COR-L47 (cell line): ENCODE measurements at places on chromosomes 2 and 18.
A peak's percentile ranks its signal among the peaks of the same experiment; 100 is the strongest.

DNA sequence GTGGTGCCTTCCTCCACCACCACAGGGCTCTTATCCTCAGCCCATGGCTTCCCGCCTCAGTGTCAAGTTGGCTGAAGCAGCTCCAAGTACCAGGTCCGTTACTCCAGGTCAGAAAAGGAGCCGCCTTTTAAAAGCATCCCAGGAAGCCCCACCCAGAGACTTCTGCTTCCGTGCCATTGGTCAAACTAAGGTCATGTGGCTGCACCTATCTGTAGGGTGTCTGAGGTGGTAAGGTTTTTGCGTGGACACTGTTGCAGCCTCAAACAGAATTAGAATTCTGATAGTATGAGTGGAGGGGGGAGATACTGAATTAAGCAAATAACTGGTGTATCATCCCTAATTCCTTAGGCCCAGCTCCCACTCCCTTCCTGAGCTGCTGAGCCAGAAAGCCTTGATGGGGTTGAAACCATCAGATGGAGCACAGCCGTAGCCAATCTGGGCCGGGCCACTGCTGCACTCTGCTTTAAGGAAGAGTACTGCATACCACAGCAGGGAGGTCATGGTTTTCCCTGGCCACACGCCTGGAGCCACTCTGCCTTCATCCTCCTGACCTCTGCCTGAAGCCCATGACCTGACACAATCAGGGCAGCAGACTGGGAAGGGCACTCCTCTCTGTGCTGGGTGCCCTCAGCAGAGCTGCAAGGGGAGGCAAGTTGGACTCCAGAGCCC, 8.4 kb downstream of the TMEM247 start:
- no peak for DNase-seq

DNA sequence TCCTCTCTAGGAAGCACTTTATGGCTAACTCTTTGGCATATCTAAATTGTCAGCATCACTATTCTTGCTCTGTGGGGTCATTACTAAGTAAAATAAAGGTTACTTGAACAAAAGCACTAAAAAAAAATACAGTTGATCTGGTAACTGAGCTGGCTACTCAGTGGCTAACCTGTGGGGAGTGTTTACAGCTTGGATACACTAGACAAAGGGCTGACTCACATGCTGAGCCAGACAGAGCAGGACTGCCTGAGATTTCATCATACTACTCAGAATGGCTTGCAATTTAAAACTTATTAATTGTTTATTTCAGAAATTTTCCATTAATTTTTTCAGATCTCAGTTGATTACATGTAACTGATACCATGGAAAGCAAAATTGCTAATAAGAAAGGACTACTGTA, 1690.4 kb upstream of the SLC39A10 start:
- DNase-seq: peak; percentile 42

- no peak for DNase-seq
These were observed 15.4 kb downstream of the AFF3 start for GRCh38 chr2:100126897-100127401.

DNA sequence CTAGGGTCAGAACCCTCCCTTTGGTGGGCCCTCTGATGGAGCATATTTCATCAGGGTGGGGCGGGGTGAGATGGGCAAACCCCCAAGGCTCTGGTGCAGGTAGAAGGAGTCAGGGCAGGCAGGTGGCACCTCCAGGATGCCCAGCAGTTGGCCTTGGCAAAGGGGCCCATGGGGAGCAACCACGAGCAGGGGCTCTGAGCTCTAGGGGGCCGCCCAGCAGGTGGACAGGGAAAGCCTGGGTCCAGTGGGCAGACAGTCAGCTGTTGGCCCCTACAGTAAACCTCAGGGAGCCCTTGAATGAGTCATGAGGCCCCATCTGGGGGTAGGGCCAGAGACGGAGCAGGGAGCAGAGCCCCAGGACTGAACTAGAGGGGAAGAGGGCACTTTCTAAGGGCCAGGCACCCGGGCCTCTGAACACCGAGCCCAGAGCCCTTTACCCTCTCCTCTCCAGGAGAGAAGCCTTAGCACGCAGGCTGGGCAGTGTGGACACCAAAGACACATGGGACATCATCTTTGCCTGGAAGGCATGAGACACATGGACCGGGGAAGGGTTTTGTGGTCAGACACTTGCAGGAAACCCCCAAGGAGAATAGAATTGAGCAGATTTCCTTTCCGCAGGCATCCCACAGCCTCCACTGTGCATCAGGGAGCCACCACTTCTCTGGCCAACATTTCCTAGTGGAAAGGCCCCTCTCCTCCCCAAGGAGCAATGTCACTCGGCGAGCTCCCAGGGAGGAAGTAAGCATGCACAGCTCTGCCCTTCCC, 257.3 kb downstream of the GLI2 start:
- DNase-seq: no peak

DNA sequence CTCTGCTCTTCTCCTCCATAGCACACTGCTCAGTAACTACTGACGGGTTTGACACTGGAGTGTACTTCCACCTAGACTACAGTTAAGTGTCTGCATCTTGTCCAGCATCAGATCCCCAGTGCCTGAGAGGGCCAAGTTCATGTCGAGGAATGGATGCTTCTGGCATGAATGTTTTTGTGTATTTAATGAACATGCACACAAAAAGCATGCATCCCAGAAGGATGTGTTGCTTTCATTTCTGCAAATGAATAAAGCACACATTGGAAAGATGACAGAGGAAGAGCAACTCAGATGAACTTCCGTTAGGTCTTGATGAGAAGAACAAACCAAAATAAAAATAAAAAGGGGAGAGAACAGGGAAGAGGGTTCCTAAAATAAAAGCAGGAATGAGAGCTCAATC, 27.9 kb downstream of the C2orf49 start:
- no peak for DNase-seq

DNA sequence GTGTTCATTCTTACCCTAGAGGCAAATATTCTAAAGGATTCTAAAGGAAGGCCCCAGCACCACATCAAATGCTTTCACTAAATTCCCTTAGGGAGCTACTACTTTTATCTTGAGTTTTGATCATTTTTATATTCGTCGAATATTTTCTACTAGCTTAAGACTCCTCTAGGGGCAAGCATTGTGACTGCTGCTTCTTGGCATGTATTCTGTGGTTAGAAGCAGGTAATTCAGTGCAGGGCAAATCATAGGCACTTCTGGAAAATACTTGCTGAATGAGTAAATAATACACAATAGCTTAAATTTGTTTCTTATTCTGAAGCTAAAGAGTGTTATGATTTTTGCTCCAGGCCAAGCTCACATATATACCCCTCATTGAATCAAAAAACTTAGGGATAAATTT, 136.4 kb downstream of the LRP2 start:
- no peak for DNase-seq

GRCh38 chr2:230552181-230552580, 136.2 kb downstream of the SP100 start:
- no peak for DNase-seq

DNA sequence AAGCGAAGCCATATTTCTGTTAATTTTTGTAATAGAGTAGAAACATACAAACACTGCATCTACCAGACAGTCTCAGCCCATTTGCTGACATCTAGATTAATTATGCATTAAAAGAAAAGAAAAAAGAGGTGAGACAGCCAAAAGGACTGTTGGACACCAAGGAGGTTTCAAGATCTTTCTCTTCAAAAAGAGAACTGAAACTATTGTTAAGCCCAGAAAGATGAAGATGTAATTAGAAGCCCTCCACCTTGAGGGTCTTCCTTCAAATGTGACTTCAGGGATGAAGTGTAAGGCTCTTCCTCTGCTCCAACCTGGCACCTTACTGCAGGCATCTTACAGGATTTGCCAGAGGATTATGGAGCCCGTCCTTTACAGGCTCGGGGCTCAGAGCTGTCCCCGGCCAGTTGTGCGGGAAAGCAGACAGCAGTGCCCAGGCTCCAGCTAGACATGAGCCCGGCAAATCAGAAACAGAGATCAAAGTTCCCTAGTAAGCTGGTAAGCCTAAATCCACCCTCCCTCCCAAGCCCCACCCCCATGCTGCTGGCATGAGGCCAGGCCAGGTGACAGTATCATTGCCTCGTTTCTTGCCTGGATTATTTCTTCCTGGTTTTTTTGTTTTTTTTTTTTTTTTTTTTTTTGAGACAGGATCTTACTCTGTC, 38.9 kb downstream of the ADI1 start:
- no peak for DNase-seq

DNA sequence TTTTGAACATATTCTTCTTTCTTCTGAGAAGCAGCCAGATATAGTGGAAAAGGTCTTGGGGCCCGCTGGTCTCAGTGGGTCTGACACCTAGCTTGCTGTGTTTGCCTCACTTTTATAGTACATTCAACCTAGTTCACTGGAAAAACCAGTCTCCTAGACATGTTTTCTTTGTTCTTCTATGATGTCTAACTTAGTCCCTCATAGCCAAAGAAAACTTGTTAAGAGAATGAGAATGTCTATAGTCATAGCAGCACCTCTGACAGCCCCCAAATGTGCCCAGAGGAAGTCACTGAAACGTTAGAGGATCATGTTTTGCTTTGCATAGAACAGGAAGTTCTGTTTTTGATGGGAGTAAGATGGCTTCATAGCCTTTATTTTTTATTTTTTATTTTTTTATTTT, 40.3 kb downstream of the TNFRSF11A start:
- DNase-seq: no peak

DNA sequence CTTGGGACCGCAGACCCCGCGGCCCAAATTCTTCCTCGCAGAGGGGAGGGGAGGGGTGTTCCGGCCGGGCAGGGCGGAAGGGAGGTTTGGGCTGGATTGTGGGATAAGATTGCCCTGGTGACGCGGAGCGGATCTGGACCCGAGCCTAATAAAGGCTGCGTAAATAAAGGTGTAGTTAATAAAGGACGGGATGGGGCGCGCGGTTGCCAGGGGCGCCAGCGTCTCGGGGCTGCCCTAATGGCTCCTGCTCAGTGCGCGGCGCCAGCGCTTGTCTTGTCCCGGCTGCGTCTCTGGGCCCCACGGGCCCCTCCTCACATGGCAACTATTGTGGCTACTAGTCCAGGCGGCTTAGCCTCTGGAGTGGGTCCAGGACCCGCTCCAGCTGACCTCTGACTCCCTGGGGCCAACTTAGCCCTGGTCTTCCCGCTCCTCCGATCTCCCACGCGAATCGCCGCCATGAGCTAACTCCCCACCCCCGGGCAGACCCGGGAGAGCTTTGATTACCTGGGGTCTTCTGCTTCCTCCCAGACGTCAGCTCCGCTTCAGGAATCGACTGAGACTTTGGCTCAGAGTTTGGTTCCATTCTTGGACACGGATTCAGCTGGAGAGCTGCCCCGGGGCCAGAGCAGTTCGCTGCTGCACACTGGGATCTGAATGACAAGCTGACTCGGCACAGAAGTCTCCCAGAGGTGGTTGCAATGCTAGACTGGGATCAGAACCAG, 36.5 kb downstream of the SLC25A52 start:
- peak; percentile 43 for DNase-seq

DNA sequence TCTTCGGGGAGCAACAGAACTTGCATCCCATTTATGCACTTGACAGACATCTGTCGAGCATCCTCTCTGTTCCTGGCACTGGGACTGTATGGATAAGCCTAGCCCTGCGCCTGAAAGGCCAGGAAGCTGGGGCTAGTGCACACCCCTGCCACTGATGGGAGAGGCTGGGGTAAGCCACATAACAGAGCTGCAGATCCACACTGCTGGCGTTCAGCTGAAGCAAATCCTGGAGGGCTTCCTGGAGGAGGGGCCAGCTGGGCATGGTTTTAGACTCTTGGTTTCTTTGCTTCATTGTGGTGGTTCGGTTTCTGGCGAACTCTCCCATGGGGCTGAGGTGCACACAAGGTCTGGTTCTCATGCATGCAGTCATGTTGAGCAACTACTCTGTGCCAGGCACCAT, 45.5 kb upstream of the FOSL2 start:
- DNase-seq: no peak
